WTC11 (cell line): ENCODE measurements at places on chromosomes 7 and 10. TPM values are rescaled to one million over a fixed set of nuclear protein-coding genes. Genes with fewer than 3 reads are reported as not detected.

The ARHGAP21 gene
- 30.2 to 37.7 TPM (median 33.8 TPM) in 3 replicates for total RNA-seq

DNA sequence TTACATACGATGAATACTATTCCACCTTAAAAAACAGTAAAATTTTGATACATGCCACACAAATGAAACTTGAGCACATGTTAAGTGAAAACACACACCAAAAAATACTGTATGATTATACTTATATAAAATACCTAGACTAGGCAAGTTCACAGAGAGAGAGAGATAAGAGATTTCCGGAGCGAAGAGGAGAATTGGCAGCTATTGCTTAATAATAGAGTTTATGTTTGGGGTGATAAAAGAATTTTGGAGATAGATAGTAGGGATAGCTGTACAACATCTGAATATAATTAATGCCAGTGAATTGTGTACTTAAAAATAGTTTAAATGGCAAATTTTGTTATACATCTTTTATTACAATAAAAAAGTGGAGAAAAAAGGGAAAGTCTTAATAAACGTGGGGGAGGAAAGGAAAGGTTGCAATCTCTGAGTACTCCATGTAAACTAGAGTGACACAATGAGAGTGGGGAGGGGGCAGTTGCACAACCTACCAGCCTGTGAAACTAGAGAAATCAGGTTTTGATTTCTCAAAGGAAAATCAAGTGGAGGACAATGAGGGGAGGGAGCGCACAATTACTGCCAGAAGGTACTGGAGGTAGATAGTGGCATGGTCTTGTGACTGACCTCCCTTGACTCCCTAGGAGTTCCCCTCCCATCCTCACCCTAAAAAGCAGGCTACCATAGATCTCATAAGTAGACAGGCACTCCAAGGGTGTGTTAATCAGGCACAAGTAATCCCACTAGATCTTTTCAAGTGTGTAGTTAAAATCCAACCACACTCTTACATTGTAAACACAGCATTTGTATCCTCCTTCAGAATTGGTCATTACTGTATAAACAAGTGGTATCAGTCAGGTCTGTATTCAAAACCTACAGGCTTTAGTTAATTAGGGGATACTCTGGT, 31.6 kb upstream of the ANK3 start:
- peaks cover 61% of the 10 kb centered on the region for H3K27me3 ChIP-seq
- H3K27ac ChIP-seq, result no peak overlapping the region
- no peak for DNase-seq

- no peak for DNase-seq
- peaks cover 71% of the 10 kb centered on the region for H3K4me1 ChIP-seq
- no peaks in the 10 kb centered on the region for H3K27me3 ChIP-seq
- H3K27ac ChIP-seq, result no peak overlapping the region
Measured at GRCh38 chr10:11148142-11149028, 130.7 kb downstream of the CELF2 start.

DNA sequence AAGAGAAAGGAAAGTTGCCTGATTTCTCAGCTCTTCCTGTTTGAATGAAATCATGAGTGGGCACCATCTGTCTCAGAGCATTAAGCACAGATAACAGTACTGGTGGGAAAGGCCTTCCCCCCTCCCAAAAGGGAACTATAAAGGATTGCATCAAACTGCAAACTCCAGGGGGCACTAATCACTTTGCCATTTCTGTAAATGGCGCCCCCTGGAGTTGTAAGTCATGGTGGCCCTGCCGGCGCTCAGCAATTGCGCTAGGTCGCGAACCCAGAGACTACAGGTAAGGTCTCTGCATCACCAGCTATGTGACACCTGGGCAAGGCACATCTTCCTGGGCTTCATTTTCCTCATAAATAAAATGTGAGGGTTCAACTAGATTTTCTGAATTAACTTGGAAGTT, 11.1 kb downstream of the LRRC4 start:
- H3K4me1 ChIP-seq, result peaks cover 78% of the 10 kb centered on the region
- no peak overlapping the region for H3K4me3 ChIP-seq
- H3K27ac ChIP-seq, result no peak overlapping the region
- H3K27me3 ChIP-seq, result no peaks in the 10 kb centered on the region

- H3K27ac ChIP-seq, result no peak overlapping the region
- no peaks in the 10 kb centered on the region for H3K27me3 ChIP-seq
- no peak for DNase-seq
- no peak overlapping the region for H3K4me3 ChIP-seq
Measured at GRCh38 chr7:111113263-111114017, 22.5 kb downstream of the LRRN3 start.

The ADRA2A gene
- 1.7 to 2.1 TPM (median 1.7 TPM) in 3 replicates for total RNA-seq

- H3K4me1 ChIP-seq, result 0 out of 2 replicates have a peak, but pooled peaks cover 2% of the 10 kb centered on the region
- no peak for DNase-seq
- H3K36me3 ChIP-seq, result no peaks in the 10 kb centered on the region
- H3K27me3 ChIP-seq, result no peaks in the 10 kb centered on the region
- no peak overlapping the region for H3K27ac ChIP-seq
Measured at GRCh38 chr10:129388435-129388834, 78.6 kb upstream of the MGMT start.

The TSPAN33 gene
- 30.0 to 42.9 TPM (median 39.8 TPM) in 3 replicates for total RNA-seq

The PVRIG gene
- 0.37 to 0.55 TPM in 2 of 3 replicates, not detected in the other for total RNA-seq

GRCh38 chr7:150404805-150405583, 25.9 kb downstream of the ZNF775 start:
- peak overlapping the region; percentile 99 for H3K27ac ChIP-seq
- H3K36me3 ChIP-seq, result no peaks in the 10 kb centered on the region; the same call in none of the 2 replicates
- no peaks in the 10 kb centered on the region for H3K27me3 ChIP-seq
- peak overlapping the region; percentile 76 for H3K4me3 ChIP-seq
- H3K4me1 ChIP-seq, result peaks cover 65% of the 10 kb centered on the region

GRCh38 chr7:93165447-93165846, 17.3 kb upstream of the SAMD9L start:
- H3K27ac ChIP-seq, result no peak overlapping the region
- no peak for DNase-seq
- H3K4me3 ChIP-seq, result no peak overlapping the region
- H3K27me3 ChIP-seq, result peaks cover 26% of the 10 kb centered on the region
- H3K36me3 ChIP-seq, result no peaks in the 10 kb centered on the region

The C10orf95 gene
- total RNA-seq, result 0.57 to 0.96 TPM (median 0.87 TPM) in 3 replicates

GRCh38 chr10:100766693-100767421, 21.5 kb downstream of the PAX2 start:
- H3K36me3 ChIP-seq, result no peaks in the 10 kb centered on the region
- no peak overlapping the region for H3K27ac ChIP-seq
- no peak for DNase-seq
- no peaks in the 10 kb centered on the region for H3K4me1 ChIP-seq

The ECHS1 gene
- total RNA-seq, result 84.1 to 91.8 TPM (median 88.8 TPM) in 3 replicates

- H3K4me3 ChIP-seq, result no peak overlapping the region
- no peak for DNase-seq
- no peak overlapping the region for H3K27ac ChIP-seq
- no peaks in the 10 kb centered on the region; the same call in 1 of the 2 replicates for H3K36me3 ChIP-seq
- H3K27me3 ChIP-seq, result no peaks in the 10 kb centered on the region
Measured at GRCh38 chr7:54015251-54015650, 526.9 kb upstream of the VSTM2A start.

The AS3MT gene
- total RNA-seq, result 8.8 to 10.4 TPM (median 9.3 TPM) in 3 replicates

The PAX2 gene
- total RNA-seq, result 0.09 to 0.21 TPM in 2 of 3 replicates, not detected in the other

DNA sequence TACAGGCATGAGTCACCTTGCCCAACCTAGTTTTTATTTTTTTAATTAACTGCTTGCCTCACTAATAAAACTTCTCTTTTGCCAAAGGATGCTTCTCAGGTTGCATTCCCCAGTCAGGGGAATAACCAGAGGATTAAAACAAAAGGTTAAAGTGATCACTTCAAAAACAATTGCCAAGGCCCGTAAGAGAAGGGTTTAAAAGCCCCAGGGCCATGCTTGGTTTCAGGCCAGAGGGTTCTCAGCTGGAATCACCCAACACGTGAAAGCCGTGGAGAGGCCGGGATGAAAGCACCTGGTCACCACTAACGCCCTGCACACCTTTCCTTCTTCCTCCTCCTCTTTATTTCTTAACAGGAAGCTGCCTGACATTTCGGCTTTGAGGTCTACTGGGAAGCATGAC, 587.5 kb downstream of the PTPRN2 start:
- H3K27me3 ChIP-seq, result no peaks in the 10 kb centered on the region
- DNase-seq, result no peak
- H3K4me3 ChIP-seq, result no peak overlapping the region

The ELN gene
- 3.3 to 5.4 TPM (median 3.9 TPM) in 3 replicates for total RNA-seq

DNA sequence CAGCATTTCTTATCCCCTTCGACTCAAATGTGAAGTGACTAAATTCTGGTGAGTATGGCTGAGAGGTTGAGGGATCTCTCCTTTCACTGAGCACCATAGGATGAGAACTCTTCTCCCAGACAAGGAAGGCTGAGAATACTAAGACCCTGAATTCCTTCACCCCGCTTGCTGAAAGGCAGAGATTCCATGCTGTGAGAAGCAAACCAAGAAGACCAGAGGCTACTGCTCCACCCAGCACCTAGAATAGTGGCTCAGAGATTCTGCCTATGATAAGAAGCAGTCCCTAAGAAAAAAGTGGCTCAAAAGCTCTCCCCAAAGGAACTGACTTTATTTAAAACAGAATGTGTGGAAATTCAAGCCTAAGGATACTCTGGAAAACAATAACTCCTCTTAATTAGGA, 26.7 kb upstream of the WNT2 start:
- H3K36me3 ChIP-seq, result no peaks in the 10 kb centered on the region
- H3K27me3 ChIP-seq, result no peaks in the 10 kb centered on the region; the same call in 1 of the 2 replicates
- no peak overlapping the region for H3K27ac ChIP-seq
- DNase-seq, result no peak
- no peaks in the 10 kb centered on the region for H3K4me1 ChIP-seq
- H3K4me3 ChIP-seq, result no peak overlapping the region

GRCh38 chr10:126199221-126199998, 188.9 kb downstream of the ADAM12 start:
- H3K4me3 ChIP-seq, result no peak overlapping the region
- no peak for DNase-seq
- no peaks in the 10 kb centered on the region for H3K36me3 ChIP-seq
- no peaks in the 10 kb centered on the region; the same call in 1 of the 2 replicates for H3K27me3 ChIP-seq
- no peaks in the 10 kb centered on the region for H3K4me1 ChIP-seq

- peak overlapping the region; percentile 73 for H3K4me3 ChIP-seq
- H3K4me1 ChIP-seq, result peaks cover 17% of the 10 kb centered on the region
- DNase-seq, result peak; percentile 84
- no peaks in the 10 kb centered on the region; the same call in 1 of the 2 replicates for H3K27me3 ChIP-seq
- peak overlapping the region; percentile 88; the same call in 1 of the 2 replicates for H3K27ac ChIP-seq
Measured at GRCh38 chr7:92608380-92609322, 18.5 kb upstream of the FAM133B start.

DNA sequence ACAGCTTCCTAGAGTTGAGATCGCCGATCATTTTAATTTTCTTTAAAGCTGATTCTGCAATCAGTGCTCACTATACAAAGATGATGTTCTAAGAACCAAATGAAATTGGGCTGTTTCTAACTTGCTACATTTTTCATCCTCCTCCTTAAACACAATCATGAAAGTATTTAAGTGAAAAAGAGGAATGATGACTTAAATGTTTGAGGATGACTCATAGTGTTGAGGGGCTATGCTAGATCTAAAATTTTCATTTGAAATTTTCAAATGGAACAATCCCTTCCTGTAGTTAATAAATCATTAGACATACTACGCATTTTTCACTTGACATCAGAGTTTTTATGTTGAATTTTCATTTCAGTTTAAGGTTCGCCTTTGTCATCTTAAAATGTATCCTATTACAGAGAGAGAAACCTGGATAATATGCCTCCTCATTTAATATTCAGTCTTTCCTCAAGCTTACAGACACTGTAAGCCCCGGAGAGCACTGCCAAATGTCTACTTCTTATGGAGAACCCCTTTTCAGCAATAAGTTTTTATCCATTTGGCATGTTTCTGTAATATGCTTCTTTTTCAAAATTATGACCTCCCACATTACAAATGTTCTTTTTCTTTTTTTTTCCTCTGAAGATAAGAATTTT, 499.6 kb downstream of the MAGI2 start:
- no peak overlapping the region for H3K4me3 ChIP-seq
- H3K36me3 ChIP-seq, result no peaks in the 10 kb centered on the region
- no peak for DNase-seq
- no peak overlapping the region for H3K27ac ChIP-seq

- no peaks in the 10 kb centered on the region; the same call in 1 of the 2 replicates for H3K36me3 ChIP-seq
- no peaks in the 10 kb centered on the region for H3K27me3 ChIP-seq
- H3K4me1 ChIP-seq, result 0 out of 2 replicates have a peak, but pooled peaks cover 4% of the 10 kb centered on the region
- H3K27ac ChIP-seq, result no peak overlapping the region
Measured at GRCh38 chr10:97278491-97278989, 13.9 kb downstream of the ARHGAP19 start.

The MUC3A gene
- 50.6 to 74.8 TPM (median 67.2 TPM) in 3 replicates for total RNA-seq

The EPHA1 gene
- total RNA-seq, result 159 to 203 TPM (median 162 TPM) in 3 replicates

- H3K36me3 ChIP-seq, result no peaks in the 10 kb centered on the region
- no peaks in the 10 kb centered on the region for H3K27me3 ChIP-seq
- DNase-seq, result no peak
- no peak overlapping the region for H3K4me3 ChIP-seq
- no peaks in the 10 kb centered on the region for H3K4me1 ChIP-seq
- H3K27ac ChIP-seq, result no peak overlapping the region
Measured at GRCh38 chr7:17586711-17587110, 288.3 kb downstream of the AHR start.
